ENCODE measurements at places on chromosomes 5 and 9.

- no peak for DNase-seq
Measured at GRCh38 chr5:37757980-37758582, 81.8 kb downstream of the GDNF start.

DNA sequence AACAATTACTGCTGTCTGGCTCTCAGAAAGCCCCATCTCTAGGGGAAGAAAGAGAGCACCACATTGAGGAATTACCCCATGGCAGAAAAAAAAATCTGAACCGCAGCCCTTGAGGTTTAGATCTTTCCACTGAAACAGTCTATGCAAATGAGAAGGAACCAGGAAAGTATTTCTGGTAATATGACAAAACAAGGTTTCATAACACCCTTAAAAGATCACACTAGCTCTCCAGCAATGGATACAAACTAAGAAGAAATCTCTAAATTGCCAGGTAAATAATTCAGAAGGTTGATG is 427.1 kb downstream of the PRELID2 start:
- no peak for DNase-seq

GRCh38 chr5:93274291-93274690 is 306.7 kb downstream of the NR2F1-AS1 start:
- no peak for DNase-seq

- no peak for DNase-seq
Measured at GRCh38 chr9:81578606-81579005, 110.7 kb downstream of the TLE1 start.

DNA sequence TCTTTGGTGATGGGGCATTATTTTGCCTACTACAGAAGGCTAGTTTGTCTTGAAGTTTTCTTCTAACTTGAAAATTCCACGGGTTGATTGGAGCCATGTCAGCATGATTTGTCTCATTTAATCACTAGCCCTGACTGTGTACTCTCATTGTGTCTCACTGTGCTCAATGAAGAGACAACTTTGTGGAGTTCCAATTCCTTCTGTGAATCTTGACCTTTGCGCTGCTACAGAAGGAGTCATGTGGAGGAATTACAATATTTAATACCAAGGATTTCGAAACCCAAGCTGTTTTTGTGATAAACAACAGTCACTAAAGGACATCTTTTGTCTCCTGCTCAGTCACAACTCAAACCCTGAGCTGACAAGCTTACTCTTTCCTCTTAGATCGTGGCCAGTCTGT is 98.6 kb upstream of the ACTBL2 start:
- no peak for DNase-seq

DNA sequence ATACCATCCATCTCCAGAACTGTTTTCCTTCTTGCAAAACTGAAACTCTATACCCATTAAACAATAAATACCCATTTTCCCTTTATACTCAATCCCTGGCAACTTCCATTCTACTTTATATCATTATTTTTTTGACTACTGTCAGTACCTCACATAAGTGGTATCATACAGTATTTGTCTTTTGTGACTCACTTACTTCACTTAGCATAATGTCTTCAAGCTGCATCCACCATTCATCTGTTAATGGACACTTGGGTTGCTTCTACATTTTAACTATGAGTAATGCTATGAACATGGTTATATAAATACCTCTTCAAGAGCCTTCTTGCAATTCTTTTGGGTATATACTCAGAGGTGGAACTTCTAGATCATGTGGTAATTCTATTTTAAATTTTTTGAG is 11.6 kb upstream of the TYRP1 start:
- no peak for DNase-seq

DNA sequence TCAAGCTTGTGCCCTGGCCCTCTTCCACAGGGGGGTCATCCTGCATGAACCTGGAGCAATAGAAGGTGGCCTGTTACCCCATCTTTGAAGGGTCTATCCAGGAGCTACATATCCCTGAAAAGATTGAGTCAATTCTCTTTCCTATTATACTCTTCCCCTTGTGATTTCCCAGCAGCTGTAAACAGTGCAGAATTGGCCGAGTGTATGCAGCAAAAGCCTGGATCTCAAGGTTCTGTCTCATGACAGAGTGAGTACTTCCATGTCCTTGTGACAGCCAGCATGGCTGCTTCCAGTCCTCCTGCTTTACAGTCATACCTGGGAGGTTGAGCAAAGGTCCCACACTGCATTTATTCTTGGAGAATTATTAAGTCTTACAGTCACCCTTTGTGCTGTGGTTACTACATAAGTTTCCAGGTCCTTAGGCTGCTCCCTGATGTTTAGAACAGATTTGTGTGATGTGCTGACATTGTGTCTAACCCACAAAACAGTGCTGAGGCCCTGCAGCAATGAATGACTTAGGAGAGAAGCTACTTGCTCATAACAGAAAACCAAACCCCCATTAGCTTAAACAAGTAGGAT is 67.5 kb downstream of the NREP start:
- DNase-seq, result no peak

GRCh38 chr5:135426102-135427082 is 20.8 kb downstream of the DCANP1 start:
- DNase-seq, result no peak

DNA sequence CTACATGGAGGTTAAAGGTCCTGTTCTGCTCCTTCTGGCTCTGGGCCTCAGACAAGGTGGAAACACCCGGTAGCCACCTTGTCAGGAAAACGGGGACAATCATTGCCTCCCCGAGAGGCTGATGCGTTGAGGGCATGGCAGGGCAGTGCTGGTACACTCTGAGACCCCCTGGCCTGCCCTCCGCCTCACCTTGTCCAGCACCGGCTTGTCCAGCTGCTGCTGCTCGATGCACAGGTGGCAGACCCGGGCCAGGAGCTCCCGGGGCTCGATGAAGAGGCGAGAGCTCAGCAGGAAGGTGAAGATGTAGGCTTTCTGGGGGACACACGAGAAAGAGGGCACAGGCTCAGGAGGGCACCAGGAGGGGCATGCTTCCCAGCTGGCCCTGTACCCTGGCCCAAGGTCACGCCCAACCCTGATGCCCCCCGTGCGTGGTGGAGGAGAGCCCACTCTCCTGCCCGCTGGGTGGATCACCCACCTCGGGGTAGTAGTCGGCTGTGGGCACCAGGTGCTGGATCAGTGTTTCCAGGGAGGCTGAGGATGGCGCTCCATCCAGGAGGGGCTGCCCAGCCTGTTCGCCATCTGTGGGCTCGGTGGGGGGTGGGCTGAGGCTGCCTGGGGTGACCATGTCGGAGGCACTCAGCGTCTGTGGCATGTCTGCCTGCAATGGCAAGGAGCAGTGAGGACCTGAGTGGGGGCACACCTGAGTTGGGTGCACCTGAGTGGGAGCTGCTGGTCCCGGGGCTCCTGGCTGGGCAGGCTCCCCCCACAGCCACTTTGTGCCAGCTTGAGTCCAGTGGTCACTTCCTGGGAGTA is 66.0 kb upstream of the RNF130 start:
- DNase-seq, result no peak

DNA sequence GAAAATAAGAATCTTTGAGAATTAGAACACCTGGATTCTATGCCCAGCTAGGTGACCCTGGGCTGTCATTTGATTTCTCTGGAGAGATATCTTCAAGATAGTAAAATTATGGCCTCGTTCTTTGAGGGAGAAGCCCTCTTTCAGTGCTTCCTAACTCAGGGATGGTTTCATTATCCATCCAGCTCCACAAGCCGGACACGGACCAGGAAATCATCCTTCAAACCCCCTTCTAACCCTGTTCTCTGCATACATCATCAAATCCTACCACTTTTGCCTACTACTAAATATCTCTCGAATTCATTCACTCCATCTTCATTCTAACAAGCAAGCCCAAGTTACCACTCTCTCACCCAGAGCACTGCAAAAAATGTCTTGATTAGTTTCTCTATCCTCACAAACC is 57.2 kb downstream of the MAPKAP1 start:
- DNase-seq, result no peak

DNA sequence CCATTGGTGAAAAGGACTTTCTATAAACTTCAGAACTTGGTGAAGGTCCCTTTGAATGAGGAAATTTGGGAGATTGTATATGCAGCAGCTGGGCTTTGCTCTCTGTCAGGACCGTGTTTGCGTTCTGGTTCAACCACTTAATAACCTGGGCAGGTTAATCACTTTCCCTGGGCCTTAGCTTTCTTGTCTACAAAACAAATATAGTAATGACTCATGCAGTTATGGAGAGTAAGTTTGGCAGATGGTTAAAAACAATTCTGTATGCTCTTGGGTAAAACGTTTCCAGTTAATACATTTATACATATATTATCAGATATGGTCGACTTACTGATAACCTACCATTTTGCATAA is 197.0 kb downstream of the ARHGEF28 start:
- DNase-seq, result no peak

GRCh38 chr5:128736553-128736952 is 198.5 kb upstream of the FBN2 start:
- DNase-seq, result no peak

- no peak for DNase-seq
Measured at GRCh38 chr9:32394381-32395049, 10.1 kb downstream of the ACO1 start.

- no peak for DNase-seq
Measured at GRCh38 chr9:32867026-32867425, 83.7 kb downstream of the TMEM215 start.

DNA sequence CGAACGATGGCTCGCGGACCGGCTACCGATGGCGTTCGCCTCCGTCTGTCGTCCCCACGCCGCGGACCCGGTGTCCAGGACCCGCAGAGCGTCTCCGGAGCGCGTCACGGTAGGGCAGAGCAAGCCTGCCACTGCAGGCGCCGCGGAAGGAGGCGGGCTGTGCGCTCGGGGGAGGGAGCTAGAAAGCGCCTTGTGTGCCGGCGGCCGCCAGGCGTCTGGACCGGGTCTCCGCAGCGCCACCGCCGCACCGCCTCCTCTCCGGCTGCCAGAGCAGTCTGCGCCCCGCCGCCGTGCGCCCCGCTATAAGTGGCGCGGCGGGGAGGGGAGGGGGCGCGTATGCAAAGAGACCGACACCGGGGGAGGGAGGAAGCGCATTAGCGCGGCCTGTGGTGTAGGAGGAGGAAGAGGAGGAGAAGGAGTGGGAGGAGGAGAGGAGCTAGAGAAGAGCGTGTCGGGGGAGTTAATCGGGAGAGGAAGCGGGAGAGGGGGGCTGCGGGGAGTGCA is at the start of gene ENC1:
Gene ENC1 (minus strand): TSS at position 279 of the 504 bp plus-strand sequence. CDS start 4,243 bp downstream, outside the sequence.
- DNase-seq, result peak; percentile 17

DNA sequence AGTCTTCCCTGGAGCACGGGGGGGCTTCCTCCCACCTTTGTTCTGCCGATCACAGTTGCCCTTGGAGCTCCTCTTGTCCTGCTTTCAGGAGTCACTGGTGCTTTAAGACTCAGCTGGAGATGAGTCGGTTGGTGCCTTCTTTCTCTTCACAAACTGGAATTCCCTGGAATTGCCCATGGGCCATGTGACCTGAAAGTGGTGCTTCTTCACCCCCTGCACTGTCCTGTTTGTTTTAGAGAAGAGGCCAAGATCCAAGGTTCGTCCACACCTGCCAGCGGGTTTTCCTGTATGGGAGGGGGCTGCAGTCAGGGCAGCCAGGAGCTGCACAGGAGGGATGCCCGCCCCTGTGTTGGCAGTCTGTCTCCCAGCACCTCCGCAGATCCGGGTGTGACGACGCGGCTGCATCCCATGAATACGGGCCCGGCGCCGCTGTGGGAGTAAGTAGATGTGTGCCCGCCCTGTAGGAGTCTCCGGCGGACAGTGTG is 9.5 kb upstream of the MRPS2 start:
- DNase-seq, result no peak

DNA sequence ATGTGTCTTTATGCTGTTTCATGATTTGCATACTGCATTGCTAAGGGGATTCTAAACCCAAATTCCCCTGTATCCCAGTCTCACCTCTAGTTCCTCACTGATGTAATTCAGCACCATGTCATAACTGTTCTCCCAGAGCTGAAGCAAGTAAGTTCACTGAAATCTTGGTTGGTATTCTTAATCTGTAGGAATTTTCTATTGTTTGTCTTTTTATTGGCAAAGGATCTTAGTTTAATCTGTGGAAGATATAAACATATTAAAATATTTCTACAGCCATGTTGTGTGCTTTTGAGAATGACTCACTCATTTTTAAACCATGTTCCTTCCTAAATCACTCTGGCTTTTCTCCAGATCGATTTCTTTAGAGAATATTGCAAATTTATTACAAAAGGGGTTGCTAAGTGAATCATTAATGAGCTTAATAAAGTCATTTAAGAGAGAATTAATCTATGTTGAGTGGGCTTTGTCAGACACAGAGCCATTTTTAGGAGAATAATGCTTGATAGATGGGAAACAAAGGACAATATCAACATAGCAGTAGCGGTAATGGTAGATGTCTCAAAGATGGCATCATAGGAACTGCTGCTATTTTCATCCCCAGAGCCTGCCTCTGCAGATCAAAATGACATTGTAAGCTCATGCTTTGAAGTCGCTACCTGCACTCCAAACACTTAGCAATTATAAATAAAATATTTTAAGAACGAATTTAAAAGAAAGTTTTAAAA is 110.0 kb downstream of the ENC1 start:
- no peak for DNase-seq

GRCh38 chr5:33834334-33834733 is 57.5 kb downstream of the ADAMTS12 start:
- DNase-seq, result no peak

DNA sequence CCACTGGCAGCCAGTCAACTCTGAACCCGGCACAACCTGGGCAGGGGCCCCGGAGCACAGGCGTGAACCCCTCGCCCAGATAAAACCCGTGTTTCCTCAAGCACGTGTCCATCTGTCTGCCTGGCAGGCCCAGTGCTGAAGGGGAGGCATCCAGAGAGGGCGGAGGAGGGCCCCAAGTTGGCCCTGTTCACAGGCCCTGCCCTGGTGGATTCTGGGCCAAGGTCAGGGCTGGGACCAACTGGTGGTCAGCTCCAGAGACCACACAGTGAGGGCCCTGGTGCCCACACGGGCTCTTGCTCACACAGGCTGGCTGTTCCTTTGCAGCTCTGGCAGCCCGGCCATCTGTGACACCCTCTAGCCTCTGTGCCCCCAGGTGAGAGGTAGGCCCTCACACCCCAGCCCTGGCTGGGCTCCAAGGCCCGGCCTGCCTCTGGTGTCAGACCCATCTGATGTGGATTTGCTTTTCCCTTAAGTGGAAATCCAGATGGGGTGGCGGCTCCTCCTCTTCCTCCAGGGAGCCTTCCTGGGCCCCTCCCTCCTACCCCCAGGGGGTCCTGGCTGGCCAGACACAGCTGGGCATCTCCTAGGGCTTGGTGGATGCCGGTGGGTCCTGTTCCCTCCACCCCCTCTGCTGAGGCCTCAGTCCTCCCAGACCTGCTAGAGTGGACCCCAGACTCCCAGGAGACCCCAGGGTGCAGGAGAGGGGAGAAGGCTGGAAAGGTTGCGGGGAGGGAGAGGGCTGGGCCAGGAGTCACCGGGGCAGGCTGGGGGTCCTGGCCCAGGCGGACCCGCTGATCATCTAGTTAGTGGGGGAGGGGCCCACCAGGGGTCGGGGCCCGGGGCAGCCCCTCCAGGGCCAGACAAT is 525 bp upstream of the STPG3 start:
- no peak for DNase-seq

GRCh38 chr9:38405785-38406184 is 13.3 kb downstream of the ALDH1B1 start:
- no peak for DNase-seq

- peak; percentile 1 for DNase-seq
Measured at GRCh38 chr5:113378959-113379541, 55.7 kb downstream of the TSSK1B start.

Measured in effector CD8-positive, alpha-beta T cell (primary cell).